ENCODE measurements at places on chromosomes 12 and 14.

DNA sequence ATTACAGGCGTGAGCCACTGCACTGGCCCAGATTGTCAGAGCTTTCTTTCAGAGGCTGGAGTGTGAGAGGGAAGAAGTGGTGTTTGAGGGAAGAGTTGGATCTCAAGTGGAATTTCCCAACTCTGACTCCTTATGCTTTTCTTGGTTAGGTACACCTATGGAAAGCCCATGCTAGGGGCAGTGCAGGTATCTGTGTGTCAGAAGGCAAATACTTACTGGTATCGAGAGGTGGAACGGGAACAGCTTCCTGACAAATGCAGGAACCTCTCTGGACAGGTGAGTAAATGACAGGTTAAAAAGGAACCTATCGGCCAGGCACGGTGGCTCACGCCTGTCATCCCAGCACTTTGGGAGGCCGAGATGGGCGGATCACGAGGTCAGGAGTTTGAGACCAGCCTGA lies 14.9 kb downstream of the A2ML1 start:
- DNase-seq = no peak

DNA sequence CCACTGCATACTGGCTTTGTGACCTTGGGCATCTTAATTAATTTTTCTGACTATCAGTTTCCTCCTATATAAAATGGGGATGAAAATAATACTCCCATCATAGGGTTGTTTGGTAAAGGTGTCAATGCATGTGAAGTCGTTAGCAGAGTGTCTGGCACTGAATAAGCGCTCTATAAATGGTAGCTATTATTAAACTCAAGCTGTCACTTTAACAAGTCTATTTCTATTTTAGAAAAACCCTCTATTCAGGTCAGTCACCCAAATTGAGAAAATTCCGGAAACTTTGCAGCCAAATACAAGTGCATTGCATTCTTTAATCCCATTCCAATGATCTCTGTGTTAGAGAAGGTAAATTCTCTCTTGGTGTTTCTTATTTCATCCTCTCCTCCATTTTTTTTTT lies 363.1 kb downstream of the SYT1 start:
- DNase-seq = no peak

- DNase-seq = no peak
These were observed 359.6 kb downstream of the BMP4 start for GRCh38 chr14:53596853-53597525.

DNA sequence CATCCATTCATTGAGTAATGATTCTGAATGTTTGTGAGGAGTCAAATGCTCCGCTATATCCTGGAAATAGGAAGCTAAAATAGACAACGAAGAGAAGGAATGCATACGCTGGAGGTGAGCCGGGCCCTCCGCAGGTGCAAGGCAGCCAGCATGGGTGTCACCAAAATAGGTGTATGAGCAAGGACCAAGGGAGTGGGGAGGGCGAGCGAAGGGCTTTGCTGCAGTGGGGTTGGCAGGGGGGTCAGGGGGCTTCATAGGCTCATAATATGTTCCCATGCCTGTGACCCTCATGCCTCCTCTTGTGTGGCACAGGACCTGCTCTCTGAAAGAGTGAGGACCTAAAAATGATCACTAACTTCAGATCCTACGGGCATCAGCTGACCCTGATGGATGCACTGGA lies 73.0 kb downstream of the PRMT8 start:
- no peak for DNase-seq

DNA sequence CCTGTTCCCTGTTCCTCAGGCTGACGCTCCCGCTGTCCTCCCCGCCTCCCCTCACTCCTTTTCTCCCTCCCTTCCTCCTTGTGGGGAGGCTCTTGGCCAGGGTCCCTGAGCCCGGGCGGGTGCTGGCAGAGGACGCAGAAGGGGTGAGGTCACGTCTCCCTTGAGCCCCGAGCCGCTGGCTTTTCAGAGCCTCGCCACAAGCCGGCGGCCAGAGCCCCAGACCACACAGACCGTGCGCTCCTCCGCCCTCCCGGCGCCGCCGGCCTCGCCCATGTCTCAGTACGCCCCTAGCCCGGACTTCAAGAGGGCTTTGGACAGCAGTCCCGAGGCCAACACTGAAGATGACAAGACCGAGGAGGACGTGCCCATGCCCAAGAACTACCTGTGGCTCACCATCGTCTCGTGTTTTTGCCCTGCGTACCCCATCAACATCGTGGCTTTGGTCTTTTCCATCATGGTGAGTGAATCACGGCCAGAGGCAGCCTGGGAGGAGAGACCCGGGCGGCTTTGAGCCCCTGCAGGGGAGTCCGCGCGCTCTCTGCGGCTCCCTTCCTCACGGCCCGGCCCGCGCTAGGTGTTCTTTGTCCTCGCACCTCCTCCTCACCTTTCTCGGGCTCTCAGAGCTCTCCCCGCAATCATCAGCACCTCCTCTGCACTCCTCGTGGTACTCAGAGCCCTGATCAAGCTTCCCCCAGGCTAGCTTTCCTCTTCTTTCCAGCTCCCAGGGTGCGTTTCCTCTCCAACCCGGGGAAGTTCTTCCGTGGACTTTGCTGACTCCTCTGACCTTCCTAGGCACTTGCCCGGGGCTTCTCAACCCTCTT lies at the start of gene TMEM233:
TSS of gene TMEM233 (plus strand) at position 197 of the 821 bp plus-strand sequence. CDS start at position 272, 75 bp downstream.
- no peak for DNase-seq

DNA sequence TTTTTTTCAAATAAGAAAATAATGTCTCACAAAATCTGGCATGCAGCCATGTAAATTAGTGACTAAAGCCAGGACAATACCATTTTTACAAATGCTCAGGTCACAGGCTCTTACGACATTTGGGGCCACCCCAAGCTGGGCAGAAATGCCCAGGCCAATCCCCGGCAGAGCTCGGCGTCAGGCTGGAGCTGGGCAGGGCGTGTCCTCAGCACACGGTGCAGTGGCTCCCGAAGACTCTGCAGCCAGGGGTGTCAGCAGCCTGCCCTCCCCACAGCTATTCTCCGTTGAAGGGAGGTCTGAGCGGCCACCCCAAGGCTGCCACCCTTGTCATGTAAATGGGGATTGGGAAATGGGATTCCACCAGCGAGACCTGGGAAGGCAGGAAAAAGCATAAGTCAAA lies 158.6 kb downstream of the DICER1 start:
- DNase-seq = no peak

DNA sequence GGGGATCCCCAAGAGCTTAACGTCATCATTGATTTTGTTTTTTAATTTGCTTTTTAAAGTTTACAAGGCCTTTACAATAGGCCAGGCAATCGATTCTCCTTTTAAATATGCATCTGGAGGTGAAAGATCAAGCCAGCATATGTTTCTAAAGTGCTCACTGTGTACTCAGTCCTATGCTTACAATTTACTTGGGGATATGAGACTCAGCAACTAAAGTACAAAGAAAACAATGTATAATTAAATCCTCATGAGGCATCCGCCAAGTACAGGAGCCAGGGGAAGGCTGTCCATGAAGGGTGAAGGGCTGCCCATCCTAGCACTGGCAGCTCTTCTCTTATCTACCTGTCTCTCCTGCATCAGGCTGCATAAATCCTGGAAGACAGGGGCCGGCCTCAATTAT lies 11.8 kb downstream of the CCDC92 start:
- no peak for DNase-seq

- DNase-seq = no peak
These were observed 137.4 kb upstream of the NTF3 start for GRCh38 chr12:5294274-5295070.
